Stimulated activated CD4-positive, alpha-beta T cell treated with anti-CD3 and anti-CD28 coated beads, TNF-alpha, amount 100 ng/mL, for 4 hours (primary cell): ENCODE measurements at places on chromosomes 12 and 14.

DNA sequence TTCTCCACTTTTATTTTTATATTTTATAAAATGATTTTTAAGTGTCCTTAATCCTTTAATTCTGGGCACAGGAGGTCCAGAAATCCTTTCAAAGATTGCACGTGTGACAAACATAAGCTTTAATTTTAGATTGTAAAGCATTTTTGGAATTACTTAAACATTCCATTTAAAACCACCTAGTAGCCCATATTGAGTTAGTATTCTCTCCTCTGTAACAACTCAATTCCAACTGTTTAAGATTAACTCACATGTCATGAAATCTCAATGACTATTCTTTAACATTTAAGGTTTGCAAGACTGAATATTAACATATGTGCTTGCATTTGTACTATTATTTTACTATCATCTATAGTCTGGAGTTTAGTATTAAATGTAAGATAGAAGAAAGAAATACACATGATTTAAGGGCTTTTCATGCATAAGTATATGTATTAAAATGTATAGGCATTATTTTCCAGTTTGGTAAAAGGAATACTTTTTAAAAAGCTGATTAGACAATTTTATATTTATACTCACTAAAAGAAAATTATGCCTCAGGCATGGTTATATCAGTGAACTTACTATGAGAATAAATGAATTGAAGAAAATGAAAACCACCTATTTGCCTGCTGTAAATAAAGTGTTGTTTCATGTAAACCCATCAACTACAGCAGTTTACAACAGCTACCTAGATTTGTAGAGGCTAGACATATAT lies 776.9 kb downstream of the SLC6A15 start:
- DNase-seq: no peak

GRCh38 chr14:71135911-71136310 lies 228.7 kb downstream of the PCNX1 start:
- DNase-seq: no peak

GRCh38 chr14:104598039-104598909 lies 6.3 kb downstream of the TMEM179 start:
- no peak for DNase-seq

DNA sequence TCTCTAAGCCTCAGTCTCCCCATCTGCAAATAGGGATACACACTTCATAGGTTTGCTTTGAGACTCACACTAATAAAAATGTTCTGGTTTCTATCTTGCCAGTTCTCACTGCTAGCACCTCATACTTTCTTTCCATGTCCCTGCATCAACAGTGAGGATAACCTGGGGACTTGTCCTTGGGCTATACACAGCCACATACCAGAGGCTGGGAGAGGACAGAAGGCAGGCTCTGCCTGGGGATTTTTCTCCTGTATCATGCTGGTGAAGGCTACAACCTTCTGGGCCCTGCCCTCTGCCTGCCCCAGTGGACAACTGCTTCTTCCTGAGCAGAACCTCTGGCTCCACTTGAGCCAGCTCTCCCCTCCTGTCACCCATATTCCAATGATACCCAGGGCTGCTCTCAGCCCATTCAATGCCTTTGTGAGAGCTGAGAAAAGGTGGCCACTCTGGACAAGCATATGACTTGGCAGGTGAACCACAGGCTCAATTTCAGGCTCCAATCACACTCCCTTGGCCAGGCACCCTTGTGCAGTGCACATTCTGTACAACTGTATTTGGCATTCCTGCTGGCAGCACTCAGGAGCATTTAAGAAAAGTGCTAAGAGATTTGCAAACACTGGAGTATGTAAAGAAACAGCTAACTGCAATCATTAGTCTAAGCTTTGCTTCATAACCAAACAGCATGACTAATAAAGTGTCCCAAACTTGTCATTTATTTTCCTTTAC lies 135.8 kb upstream of the VRK1 start:
- no peak for DNase-seq

GRCh38 chr14:31559939-31560338 lies 1.3 kb upstream of the NUBPL start:
- DNase-seq: no peak

DNA sequence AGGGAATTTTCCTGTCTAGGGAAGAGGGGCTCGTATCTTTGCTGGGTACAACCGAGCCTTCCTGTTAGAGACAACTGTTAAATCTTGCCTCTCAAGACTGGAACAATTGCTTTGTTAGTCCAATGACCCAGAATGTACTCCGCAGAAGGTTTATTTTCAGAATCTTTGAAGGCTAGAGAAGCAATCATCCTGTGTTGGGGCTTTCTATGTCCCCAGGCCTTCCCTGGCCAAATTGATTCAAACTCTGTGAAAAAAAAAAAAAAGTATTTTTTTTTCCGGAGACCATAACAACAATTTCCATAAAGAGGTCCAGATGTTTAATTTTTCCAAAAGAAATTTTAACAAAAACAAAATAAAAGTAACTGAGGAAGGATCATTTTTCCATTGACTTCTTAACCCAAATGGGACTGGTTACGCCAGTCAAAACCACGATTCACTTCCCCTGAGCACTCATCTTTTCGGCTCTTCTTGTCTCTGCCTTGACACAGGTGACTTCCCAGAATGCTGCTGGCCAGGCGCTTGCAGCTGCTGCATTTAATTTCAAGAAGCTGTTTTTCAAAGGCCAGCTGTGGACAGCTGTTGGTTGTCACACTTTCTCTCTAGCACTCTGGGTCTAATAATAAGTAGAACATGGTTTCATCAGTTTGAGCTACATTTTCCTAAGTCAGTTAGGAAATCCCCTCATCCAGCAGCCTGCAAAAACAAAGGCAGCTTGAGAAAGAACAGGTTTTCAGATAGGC lies 81.6 kb upstream of the MANSC4 start:
- no peak for DNase-seq

DNA sequence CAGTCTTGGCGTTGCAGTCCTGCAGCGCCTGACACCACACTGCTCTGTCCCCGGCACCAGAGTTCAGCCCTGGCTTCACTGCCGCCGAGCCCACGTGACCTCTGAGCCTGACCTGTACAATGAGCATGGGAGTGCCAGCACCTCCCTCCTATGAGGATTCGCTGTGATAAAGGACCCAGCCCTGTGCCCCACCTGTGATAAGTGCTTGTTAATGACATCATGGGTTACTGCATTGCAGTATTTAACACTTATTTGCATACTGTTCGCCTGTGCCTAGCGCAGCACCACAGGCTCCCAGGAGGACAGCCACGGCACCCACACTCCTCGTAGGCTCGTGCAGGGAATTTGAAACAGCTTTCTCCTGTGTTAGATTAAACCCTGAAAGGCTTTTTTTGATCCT lies 118.2 kb upstream of the GSC start:
- DNase-seq: no peak

DNA sequence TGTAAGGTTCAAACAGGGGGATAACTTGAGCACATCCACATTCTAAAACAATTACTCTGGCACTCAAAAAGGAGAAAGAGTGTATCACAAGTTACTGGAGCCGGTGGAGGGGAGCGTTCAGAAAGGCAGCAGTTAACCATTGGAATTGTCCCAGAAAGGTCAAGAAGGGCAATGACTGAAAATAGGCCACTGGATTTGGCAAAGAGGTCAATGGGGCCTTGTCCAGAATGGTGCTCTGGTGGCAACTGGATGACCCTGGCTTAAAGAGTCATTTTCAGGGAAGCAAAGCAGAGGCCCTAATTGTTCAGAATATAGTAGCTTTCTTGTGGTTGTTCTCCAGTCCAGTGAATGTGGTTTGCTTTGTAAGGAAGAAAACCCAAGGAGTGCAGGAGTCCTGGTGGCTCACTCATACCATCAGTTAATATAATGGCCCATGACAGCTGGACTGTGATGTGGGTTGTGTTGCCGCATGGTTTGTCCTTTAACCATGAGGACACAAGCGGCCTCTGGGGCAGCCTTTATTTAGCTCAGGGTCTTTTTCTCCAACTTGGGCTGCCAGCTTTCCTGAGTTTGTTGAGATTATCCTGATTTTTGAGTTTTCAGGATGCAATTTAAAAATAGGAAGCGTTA lies 142.8 kb upstream of the PELI2 start:
- DNase-seq: no peak

- DNase-seq: no peak
These were observed 1.5 kb downstream of the L3HYPDH start for GRCh38 chr14:59482541-59483331.

DNA sequence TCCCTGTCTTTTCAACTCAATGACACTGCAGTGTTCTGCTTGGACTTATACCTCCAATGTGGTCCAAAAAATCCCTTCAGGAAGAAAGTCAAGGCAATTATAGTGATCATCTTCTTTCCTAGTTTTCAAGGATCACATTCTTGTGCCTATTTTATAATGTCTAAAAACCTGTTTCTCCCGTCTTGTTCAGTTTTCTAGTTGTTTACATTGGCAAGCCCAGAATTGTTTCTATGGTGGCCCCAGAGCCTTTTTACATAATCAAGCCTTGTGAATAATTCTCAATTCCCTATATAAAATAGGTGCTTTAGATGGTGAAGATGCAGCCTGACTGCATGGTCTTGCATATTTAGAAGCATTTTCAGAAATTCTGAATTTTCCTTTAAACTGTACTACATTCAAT lies 14.5 kb upstream of the LDHB start:
- no peak for DNase-seq

DNA sequence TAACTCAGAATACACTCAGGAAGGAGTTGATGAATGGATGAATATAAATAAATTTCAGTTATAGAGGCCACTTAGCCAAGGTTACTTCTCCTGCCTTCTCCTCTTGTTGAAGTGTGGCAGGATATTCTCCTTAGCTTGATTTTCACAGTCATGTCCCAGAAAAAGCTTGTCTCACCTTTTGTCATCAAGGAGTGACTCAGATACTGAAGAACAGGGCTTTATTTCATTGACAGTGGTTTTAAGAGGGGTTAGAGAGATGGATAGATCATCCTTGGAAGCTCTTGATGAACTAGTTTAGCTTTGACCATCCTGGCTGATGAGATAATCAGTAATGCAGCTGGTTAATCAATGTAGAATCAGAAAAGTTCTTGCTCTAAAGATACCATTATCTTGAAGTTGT lies 35.0 kb upstream of the CFAP54 start:
- no peak for DNase-seq

GRCh38 chr14:31232081-31232480 lies 24.5 kb upstream of the HECTD1 start:
- DNase-seq: no peak

GRCh38 chr14:105193916-105194782 lies 13.0 kb upstream of the NUDT14 start:
- DNase-seq: no peak

DNA sequence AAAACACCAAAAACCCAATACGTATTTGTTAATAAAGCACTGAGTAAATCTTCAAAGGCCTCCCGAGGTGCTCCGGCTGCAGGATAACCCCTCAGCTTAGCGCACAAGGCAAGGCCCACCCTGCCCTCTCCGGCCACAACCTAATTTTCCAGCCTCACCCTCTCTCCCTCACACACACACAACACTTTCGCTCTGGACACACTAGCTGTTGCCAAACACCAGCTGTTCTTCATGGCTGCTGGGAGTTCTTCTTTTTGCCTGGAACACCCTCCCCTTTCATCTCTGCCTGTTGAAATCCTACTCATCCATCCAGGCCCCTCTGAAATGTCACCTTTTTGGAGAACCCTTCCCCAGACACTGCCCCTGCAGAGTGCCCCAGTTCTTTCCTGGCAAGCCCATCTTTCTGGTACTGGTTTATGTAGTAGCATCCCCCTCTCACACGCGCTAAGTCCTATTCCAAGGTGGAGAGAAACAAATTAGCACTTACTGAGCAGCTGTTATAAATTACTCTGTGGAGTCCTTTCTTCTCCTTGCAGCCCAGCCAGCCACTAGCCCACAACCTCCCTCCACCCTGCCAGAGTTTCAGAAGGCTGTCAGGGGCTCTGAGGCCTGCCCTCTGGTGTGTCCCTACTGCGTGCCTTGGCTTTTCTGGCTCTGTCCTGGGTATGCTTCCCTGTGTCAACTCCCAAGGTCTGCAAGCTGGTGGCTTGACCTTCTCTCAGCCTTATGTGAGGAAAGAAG lies 805 bp upstream of the CRACR2A start:
- DNase-seq: no peak

DNA sequence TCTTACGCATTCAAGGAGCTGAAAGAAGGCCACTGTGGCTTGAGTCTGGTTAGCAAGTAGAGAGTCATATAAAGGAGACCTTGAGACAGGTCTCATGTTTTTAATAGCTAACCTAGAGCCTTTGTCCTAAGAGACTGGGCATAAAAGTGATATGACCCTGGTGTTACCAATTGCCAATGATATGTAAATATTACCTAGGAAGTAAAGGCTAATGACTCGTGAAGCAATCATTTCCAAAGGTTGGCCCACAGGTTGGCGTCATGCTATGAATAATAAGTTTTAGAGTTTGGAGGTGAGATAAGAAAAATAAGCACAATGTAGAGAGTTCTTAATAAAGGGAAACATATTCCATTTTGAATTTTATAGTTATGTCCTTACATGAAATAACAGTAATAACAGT lies 116.6 kb upstream of the PLEKHA5 start:
- DNase-seq: no peak

GRCh38 chr12:48795550-48796455 lies 6.9 kb upstream of the ADCY6 start:
- DNase-seq: peak; percentile 25

- peak; percentile 22 for DNase-seq
These were observed 45.5 kb upstream of the FAR2 start for GRCh38 chr12:29103539-29103974.

DNA sequence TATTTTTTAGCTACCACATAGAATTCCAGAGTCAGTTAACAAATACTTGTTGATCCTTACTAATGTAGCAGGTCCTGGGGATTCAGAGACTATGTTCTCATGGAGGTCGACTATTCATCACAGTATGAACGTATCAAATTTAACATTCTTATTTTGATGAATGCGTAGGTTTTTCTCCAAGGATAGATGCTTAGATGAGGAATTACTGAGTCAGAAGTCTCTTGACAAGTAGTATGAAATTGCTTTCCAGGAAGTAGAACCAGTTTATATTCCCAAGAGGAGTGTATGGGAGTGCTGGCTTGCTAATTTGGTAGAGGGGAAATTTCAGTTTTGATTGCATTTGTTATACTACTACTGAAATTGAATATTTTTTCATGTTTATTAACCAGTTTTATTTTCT lies 42.8 kb upstream of the CRADD start:
- DNase-seq: no peak

GRCh38 chr12:119444462-119445044 lies 110.0 kb downstream of the CCDC60 start:
- no peak for DNase-seq

DNA sequence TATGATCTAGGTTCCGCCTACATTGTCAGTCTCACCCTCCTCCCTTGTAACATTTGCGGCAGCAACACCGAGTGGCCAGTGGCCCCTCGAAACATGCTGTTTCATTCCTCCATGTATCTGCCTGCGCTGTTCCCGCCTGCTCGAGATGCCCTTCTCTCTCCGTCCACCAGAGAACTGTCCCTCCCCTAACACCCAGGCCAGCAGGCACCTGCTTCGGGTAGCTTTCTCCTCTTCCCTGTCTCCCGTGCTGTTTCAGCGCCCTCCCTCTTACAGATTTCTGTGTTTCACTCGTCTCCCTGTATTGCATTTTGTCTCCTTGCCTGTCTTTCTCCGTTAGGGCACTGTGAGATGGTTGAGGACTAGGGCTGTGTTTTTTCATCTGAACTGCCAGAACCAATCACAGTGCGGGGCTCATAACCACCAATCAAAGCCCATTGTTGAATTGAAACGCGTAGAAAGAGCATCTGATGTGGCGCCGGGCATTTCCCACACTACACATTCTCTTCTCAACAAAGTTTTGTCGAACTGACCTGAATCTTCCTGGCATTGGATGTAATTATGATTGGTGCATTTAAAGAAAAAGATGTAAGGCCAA lies 40.9 kb upstream of the ELK3 start:
- DNase-seq: no peak
